ENCODE measurements at places on chromosomes 3 and 15.
A peak's percentile ranks its signal among the peaks of the same experiment; 100 is the strongest.

GRCh38 chr3:40207796-40208195 is 101.7 kb upstream of the EIF1B start:
- no peak for DNase-seq

- DNase-seq = no peak
Observed at GRCh38 chr3:188468662-188469061, 314.7 kb downstream of the LPP start.

DNA sequence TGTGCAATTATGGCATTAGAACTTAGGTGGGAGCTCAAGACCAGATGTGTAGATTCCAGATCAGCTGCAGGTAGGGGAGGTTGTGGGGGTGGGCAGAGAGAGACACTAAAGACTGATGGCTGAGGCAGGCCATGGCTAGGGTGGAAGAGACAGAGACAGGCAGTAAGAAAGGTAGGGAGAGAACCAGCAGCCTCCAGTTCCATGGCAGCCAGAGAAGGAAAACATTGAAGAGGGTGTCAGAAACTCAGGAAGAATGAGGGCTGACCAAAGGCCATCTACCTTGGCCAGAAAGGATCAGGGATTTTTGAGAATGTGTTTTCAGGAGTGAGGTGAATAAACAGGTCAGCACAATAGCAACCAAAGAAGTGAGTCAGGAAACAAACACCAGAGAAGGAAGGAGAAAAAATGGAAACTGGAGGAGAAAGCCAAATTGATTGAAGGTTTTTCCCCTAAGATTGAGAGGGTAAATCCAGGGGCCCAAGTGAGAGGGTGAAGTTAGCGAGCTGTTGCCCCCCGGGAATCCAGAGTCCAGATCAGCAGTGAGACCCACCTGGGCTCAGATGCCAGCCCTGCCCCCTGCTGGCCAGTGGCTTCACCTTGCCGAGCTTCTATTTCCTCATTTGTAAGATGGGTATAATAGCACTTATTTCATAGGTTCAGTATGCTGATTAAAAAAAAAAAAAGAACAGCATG is 41.0 kb downstream of the ABHD2 start:
- DNase-seq = peak; percentile 39

DNA sequence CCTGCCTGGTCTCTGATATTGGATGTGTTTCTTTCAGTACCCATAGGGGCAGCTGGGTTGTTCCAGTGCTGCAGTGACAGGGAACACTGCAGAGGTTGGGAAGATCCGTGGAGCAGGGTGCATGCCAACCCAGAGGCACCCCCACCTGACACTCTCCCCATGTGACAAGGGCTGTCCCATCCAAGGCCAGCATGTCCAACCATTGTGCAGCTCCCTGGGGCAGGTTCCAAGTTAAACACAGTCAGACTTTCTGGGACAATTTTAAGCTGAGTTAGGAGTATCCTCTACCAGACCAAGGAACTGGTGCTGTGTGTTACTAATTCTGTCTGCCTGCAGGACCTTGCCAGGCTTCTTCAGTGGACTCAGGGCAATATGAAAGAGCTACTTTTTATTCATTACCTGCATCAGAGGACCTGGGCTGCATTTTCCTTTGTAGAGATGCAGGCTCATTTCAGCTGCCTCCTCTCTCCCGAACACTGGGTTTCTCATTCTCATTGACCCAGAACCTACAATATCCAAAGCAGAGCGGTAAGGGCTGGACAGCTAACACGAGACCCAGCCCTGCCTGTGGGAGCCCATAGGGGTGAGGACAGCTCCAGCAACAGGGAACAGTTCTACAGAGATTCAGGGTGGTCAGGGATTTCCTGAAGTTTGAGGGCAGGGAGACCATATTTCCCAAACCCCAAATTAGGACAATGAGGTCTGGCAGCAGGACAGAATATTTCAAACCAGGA is 72.7 kb downstream of the SPSB4 start:
- DNase-seq = no peak

- DNase-seq = no peak
Observed at GRCh38 chr3:134799393-134799792, 4.3 kb downstream of the EPHB1 start.

- DNase-seq = no peak
Observed at GRCh38 chr3:25780618-25781017, 2.6 kb downstream of the NGLY1 start.

DNA sequence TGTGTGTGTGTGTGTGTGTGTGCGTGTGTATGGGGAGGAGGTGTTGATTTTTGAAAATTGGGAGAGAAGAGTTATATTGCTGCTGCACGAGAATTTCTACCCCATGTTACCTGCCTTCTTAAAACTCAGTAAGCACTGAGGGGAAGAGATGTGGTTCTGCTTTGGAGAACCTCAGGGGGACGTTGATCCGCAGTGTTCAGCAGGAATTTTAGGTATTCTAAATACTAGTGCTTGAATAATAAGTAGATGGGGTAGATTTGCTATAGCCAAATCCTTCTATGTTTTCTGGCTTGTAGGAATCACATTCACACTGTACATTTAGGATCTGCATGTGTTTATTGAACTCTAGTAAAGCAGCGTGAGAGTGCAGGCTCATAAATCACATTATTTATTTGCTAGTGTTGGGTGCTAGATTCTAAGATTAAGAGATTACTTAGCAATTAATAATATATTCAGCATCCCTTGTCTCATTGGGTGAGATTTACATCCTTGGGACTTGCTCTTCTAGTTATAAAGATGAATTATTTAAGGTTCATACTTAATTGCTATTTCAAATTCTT is 268.1 kb downstream of the MFSD1 start:
- no peak for DNase-seq

DNA sequence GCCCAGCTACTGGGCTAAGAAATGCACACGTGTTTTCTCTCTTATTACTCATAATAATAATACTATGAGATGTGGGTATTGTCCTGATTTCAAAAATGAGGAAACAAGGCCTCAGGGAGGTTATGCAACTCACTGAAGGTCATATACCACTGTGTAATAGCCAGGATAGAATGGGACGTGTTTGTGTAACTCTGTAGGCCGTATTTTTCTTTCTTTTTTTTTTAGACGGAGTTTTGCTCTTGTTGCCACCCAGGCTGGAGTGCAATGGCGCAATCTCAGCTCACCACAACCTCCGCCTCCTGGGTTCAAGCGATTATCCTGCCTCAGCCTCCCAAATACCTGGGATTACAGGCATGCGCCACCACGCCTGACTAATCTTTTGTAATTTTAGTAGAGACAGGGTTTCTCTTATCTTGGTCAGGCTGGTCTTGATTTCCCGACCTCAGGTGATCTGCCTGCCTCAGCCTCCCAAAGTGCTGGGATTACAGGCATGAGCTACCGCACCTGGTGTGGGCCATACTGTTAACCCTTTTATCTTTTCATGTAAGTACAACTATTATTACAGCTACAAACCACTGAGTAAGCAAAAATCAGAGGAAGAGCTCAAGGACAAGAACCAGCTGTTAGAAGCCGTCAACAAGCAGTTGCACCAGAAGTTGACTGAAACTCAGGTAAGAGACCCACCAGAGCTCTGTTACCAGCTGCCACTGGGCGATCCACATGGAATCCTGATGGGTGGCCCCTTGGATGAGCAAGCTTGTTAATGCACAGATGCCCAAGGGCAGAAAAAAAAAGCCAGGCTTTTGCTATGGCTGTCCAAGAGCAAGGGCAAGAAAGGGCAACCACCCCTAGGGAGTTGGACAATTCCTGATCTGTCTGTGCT is 6.7 kb downstream of the KNSTRN start:
- no peak for DNase-seq

GRCh38 chr15:64464276-64465005 is 4.1 kb downstream of the ZNF609 start:
- DNase-seq = no peak

DNA sequence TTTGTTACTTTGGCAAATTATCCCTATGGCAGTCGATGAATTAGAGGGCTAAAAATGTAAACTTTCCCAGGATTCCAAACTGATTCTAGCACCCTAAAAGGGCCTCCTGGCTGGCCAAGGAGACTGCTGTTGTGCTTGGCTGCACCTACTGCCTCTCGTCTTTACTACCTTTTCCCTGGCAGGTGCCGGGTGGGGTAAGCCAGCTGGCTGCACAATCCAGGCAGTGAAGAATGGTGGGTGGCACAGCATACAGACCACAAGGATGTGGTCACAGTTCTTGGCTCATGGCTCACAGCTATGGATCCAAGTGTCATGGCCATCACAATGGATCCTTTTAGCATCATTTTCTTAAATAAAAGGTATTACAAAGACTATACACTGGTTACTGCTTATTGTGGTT is 20.7 kb upstream of the SLC25A26 start:
- no peak for DNase-seq

- no peak for DNase-seq
Observed at GRCh38 chr3:12042638-12043037, 38.5 kb downstream of the SYN2 start.

DNA sequence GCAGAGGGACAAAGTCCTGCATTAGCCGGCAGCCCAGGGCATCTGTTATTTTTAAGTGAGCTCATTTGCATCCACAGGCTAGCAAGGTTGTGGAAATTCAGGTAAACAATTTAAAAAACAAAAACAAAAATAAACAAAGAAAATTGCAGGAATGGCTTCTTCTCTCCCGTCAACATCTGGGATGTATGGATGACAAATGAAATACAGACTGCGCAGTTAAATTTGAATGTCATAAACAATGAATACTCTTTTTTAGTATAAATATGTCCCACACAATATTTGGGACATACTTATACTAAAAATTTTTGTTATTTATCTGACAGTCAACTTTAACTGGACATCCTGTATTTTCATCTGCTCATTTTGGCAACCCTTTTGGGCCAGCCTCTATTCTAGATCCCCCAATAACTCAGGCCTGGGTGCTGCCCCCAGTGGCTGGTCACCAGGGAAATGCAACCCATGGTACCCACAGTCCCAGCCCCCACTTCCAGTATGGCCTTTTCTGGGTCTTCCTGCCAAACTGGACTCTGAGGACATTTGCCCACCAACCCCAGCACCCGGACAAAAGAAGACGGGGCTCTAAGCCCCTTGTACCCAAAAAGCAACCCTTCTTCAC is 12.7 kb downstream of the GRM2 start:
- no peak for DNase-seq

DNA sequence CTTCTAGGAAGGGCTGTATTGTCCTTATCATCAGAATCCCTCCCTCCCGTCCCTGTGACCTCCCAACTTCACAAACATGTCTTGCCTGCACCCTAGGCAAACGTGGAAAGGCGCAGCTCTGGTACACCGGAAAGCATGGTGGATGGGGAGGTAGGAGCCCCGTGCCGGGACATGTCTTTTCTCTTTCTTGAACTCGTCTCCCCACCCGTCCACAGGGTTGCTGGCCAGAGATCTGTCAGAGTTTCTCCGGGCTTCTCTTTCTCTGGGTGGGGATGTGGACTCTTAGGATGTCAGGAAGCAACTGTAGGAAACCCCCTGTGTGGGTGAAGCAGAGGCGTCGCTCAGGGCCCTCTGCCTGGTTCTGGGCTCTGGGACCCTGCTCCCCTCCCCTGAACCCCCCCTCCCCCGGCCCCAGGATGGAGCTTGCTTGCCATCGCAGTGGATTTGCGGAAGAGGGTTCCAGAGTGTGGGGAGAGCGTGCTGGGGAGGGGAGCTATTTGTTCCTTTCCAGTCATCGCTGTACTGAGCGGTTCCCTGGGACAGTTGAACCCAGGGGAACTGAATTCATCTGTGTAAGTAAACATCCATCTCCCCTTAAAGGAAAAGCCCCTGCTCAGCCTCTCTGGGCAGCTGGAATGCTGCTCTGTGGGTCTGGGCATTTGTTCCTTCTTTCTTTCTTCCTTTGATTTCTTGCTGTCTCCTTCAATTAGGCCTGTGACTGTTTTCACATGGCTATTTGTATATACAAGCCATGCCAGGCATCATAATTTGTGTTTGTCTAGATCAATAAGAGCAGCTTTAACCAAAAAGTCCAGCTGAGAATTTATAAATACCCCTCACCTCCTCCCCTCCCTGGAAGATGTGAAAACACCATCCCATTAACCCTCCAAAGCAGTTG is 72.8 kb downstream of the SMAD3 start:
- no peak for DNase-seq

GRCh38 chr15:56273724-56274123 is 30.0 kb upstream of the RFX7 start:
- DNase-seq = no peak

GRCh38 chr15:77526595-77527163 is 106.0 kb downstream of the HMG20A start:
- DNase-seq = no peak

DNA sequence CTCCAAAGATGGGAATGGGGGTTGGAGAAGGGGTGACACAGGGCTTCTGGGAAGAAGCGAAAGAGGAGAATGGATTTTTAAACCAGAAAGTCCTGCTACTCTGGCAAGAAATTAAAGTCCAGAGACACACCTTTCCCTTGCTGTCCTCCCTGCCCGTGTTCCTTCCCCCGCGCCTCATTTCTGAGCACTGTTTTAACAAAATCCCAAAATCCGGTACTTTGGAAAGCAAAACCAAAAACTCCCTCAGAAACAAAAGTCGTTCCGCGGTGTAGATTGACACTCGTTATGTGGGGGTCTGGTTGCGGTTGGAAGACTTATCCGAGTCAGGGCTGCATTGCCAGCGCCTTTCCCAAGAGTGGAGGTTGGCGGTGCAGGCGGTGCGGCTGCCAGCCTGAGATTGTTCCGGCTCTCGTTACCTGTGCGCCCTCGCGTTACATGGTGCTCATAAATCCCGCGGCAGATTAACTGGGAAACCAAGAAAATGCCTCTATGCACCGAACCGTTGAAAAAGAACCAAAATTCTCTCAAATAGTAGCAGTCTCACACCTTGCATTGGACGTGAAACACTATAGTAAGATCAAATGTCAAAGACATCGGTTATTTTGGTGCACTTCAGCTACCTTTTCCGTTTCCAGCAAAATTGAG is 217.7 kb downstream of the MEIS2 start:
- no peak for DNase-seq

DNA sequence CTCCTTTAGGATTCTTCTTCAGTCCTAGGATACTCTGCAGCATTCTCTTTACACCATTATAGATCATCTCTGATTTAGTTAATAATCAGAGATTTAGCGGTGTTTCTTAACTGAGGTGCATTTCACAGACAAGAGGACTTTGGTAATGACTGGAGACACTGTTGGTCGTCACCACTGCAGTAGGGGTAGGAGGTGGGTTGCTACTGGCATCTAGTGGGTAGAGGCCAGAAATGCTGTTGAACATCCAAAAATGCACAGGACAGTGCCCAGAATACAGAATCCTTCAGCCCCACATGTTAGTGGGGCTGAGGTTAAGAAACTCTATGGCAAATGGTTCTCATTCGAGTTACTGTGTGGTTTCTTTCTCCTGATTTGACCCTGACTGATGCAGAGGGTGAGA is 80.4 kb upstream of the LMCD1 start:
- DNase-seq = no peak

- DNase-seq = no peak
Observed at GRCh38 chr15:84812842-84813241, 4.3 kb upstream of the ALPK3 start.

- no peak for DNase-seq
Observed at GRCh38 chr3:73419942-73420341, 204.8 kb downstream of the PDZRN3 start.

DNA sequence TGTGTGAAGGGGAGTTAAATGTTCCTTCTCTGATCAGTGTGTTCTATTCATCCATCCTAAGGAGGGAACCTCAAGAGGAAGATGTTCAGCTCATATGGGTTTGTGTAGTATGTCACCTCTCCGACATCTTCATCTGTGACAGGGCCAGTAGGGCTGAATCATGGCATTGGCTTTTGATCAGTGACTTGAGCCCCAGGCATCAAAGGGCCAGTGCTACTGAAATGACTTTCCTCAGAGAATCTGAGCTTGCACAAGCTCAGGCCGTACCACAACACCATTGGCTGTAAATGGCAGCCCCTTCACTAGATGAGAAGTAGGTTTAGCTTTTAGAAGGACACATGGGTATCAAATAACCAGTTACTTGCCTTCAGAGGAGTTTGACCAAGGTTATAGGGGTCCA is 183.2 kb upstream of the NR2E3 start:
- DNase-seq = no peak

- peak; percentile 8 for DNase-seq
Observed at GRCh38 chr3:10983219-10983916, 9.2 kb upstream of the SLC6A1 start.

Measured in CD4-positive, alpha-beta T cell treated with Interleukin-15 for 4 hours (primary cell).